ENCODE measurements at places on chromosomes 5 and 9.

GRCh38 chr9:87479801-87480201 lies 17.9 kb upstream of the DAPK1 start:
- no peak for DNase-seq

DNA sequence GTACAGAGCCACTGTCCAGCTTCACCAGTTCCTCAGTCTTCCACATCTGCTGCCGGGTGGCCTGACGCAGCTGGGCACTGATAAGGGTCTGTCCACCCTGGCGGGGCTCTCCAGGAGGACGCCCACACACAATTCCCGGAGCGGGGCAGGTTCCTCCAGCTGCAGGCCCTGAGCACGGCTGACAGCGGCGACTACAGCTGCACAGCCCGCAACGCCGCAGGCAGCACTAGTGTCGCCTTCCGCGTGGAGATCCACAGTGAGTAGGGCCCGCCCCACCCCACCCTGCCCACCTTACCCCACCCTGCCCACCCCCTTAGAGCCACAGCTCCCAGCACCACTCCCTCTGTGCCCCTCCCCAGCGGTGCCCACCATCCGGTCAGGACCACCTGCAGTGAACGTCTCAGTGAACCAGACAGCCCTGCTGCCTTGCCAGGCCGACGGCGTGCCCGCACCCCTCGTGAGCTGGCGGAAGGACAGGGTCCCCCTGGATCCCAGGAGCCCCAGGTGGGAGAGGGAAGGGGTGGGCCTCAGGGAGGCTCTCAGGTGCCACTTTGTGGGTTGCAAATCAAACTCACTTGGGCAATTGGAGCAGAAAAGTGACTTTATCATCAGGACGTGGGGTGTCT lies 48.8 kb upstream of the ASS1 start:
- DNase-seq = no peak

DNA sequence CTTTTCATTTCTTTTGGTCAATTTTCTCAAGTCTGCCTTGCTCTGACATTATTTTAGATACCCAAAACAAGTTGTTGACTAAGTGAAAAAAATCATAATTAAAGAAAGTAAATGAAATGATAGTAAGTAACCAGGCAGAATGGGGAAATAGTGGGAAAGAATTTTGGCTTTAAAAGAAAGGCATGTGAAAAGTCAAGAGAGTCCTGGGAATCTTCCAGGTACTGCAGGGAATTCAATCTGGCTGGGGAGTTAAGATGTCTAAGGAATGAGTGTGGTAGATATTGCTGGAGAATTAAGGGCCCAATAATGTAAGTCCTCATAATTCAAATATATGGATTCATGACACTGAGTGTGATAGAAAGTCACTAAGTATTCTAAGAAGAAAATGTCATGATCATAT lies 123.1 kb upstream of the PAPPA start:
- no peak for DNase-seq

- DNase-seq = no peak
Observed at GRCh38 chr9:128841694-128842492, 12.3 kb upstream of the SPOUT1 start.

DNA sequence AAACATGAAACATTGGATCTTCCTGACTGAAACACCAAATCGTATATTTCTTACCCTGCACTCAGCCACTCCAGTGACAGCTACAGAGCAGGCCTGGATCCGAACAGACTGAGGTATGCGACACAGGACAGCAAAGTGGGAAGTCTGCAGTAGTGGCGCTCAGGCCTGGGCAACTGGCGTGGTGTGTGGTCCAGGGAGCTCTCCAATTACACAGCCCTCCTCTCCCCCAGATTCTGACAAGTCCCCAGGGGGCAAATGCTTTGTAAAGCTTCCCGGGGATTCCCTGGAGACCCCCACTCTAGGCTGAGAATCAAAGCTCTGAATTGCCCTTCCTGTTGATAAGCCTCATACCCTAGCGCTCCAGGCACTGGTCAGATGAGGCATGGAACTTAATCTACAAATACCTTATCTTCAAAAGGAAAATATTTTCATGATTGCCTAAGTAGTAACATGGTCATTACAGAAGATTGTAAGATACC lies 104.8 kb upstream of the ERCC6L2 start:
- no peak for DNase-seq

DNA sequence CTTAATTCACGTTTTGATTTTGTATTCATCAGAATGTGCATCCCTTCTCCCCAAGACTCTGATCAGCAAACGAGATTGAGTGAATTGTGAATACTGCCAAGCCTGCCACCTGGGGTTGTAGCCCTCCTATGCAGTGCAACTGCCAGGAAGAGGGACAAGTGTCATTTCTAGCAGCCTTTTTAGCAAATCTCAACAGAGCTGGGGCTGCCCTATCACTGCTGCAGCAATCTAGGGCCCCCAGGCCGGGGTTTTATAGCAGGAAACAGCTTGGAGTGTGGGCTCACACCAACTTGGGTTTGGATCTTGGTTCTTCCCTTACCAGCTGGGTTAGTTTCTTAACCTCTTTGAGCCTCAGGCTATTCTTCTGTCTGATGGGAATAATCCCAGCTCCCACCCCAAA lies 4.0 kb downstream of the CSF1R start:
- no peak for DNase-seq

DNA sequence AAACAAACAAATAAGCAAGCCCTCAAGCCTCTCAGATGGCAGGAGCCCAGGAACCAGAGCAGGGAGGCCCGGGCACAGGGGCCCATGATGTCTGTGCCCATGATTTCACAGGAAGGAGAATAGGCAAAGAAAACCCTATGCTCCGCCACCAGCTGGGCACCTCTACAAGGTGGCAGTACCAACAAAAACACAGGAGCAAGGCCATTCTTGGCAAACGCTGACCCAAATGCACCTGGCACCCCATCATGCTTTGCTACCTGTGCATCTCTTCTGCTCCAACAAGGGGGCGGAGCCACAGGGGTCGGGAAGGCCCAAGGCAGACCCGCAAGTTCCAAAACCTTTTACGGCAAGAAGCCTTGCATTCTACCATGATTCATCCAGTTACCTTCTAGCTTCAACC lies 3.1 kb downstream of the BRD3 start:
- DNase-seq = no peak

GRCh38 chr9:92044936-92045335 lies 70.3 kb downstream of the SPTLC1 start:
- no peak for DNase-seq

- DNase-seq = no peak
Observed at GRCh38 chr5:156687514-156687913, 162.6 kb upstream of the PPP1R2B start.

DNA sequence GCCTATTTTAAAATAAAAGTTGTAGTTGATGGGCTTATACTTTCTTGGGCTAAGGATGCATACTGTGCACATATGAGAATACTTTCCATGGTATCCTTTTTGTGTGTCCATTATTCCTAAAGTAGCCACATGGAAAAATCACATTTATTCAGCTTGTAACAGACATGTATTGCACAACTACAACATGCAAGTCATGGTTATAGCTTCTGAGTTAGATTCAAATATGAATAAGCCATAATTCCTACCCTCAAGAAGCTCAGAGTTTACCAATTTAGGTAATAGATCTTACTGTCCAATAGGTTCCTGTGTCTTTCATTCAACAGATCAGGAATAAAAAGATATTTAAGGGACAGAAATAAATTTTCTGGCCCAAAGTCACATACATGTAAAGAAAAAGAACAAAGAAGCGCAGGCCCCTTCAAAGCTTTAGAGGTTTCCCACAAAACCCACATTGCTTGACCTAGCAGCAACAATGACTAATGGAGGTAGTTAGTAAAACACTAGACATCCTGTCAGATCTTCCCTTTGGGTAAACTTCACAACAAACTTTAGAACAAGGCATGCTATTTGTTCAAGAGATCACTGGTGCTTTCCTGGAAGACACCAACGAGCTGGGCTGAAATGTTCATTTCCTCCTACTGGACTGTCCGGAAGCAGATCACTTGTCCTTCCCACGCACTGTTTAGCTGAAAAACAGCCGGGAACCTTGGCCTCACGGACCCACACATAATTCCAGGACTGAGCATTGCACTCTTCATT lies 78.4 kb upstream of the ITGA1 start:
- DNase-seq = no peak

GRCh38 chr9:13570068-13570974 lies 290.8 kb upstream of the MPDZ start:
- DNase-seq = peak; percentile 58

DNA sequence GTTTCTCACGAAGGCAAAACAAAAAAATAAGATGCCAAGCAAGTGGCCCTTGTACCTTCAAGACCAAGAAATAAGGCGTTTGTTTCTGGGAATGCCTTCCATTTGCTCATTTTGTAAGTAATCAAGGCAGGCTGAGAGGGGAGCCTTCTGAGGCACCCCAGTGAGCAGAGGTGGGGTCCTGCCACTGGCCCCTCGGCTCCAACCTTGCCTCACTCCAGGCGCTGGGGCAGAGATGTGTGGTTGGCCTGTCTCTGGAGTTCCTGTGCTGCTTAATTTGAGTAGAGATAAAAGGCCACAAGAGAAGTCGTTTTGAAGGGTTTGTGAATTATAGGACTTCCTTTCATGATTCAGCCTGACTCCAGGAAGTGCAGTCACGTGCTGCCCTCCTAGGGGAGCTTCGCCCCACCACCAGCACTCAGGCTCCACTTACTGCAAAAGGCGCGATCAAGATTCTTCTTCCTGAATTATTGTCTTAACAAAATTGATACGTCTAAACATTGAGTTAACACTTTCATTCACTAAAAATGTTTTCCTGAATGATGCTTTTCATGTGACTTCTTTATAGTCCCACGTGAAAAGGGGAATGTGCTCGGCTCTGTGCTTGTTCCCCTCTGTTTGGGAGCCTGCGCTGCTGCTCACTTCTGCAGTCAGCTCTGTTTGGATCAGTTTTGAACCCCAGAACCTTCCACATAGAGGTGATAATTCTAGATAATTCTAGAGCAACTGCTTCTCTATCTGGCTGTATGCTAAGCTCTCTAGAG lies 13.7 kb downstream of the SYK start:
- DNase-seq = no peak

DNA sequence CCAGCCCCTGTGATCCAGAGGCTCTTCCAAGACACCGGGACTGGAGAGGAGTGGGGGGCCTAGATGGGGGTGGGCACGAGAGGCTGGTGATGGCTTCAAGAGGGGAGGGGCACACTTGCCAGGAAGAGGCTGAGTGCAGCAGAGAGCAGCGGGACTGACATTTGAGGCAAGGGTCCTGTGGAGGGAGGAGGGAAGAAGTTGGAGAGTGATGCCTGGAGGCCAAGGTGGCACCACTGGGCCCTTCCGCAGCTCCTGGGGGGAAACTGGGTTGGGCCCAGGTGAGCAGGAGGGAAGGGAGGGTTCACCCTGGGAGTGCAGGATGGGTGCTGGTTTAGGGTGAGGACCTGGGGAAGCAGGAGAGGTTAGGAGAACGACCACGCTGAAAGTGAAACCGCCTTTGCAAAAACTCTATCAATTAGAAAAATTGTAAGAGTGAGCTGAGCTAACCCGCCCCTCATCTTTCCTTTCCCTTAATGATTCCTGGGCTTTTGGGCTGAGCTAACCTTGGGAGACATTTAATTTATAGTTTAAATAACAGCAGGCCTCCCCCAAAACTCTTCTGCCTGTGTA lies 26.2 kb downstream of the ABO start:
- DNase-seq = no peak

- DNase-seq = no peak
Observed at GRCh38 chr9:121947775-121948174, 145.3 kb downstream of the TTLL11 start.

GRCh38 chr5:93607367-93608258 lies 24.6 kb downstream of the NR2F1 start:
- no peak for DNase-seq

- no peak for DNase-seq
Observed at GRCh38 chr9:93205045-93205768, 21.3 kb downstream of the WNK2 start.

DNA sequence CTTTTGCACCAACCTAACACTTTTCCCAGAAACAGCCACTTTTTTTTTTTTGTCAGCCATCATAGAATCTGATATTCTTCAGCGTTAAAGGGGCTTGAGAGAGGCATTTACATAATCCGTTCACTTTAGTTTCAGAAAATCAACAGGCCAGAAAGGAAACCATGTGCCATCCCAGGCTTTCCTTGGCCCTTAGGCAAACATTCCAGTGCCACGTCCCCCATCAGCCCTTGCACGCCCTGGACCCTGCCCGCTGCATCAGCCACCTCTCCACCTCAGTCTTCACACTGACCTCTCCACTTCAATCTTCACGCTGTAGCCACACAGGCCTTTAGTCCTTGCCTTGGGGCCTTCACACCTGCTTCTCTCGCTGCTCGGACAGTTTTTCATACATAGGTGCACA lies 123.2 kb downstream of the GRIA1 start:
- no peak for DNase-seq

GRCh38 chr9:92483627-92484545 lies 1.6 kb upstream of the ASPN start:
- no peak for DNase-seq

DNA sequence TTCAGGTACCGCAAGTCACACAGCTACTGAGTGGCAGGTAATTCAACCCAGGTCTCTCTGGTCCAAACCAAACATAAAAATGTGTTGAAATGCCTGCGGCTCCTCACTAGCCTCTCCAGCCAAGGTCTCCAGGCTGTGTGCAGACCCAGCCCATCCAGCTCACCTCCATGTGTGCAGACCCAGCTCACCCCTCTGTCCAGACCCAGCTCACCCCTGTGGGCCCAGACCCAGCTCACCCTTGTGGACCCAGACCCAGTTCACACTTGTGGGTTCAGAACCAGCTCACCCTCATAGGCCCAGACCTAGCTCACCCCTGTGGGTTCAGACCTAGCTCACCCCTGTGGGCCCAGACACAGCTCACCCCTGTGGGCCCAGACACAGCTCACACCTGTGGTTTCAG lies 188.0 kb upstream of the ADCY2 start:
- DNase-seq = no peak

DNA sequence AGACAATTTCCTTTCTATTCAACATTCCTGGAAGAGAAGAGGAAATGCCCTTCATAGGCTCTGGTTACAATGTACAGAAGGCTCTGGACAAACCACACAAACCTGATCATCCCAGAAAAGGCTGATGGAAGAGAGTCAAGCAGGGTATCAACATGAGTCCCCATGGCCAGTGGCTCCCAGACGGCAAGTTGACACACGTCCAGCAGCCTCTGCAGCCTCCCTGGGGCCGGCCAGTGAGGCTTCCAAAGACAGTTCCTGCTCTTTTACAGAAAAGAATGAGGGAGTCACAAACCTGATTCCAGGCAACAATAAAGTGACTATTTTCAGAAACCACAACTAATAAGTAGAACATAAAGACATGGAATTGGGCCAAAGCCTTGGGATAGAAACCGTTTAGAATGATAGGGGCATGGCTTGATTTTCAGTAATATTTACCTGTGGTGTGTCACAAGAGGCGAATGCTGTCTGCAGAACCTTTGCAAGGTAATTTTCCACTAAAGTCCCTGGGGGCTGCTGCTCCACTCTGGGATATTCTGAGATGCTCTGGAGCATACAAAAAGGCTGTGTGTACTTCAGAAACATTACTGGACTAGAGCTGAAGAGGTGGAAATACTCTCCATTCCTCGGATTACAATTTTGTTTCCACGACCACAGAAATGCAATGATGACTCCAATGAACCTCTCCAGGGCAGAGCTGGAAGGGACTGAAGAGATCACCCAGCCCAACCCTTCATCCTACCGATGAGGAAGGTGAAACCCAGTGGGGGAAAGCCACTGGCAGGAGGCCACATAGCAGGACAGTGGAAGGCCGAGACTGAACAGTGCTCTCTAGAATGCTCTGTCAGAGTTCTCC lies 10.4 kb downstream of the MED27 start:
- DNase-seq = no peak

Data from brain pericyte (primary cell).